ENCODE measurements at places on chromosomes 16 and 17.
A peak's percentile ranks its signal among the peaks of the same experiment; 100 is the strongest.

GRCh38 chr16:89795676-89796075, 20.8 kb downstream of the FANCA start:
- no peak for DNase-seq

DNA sequence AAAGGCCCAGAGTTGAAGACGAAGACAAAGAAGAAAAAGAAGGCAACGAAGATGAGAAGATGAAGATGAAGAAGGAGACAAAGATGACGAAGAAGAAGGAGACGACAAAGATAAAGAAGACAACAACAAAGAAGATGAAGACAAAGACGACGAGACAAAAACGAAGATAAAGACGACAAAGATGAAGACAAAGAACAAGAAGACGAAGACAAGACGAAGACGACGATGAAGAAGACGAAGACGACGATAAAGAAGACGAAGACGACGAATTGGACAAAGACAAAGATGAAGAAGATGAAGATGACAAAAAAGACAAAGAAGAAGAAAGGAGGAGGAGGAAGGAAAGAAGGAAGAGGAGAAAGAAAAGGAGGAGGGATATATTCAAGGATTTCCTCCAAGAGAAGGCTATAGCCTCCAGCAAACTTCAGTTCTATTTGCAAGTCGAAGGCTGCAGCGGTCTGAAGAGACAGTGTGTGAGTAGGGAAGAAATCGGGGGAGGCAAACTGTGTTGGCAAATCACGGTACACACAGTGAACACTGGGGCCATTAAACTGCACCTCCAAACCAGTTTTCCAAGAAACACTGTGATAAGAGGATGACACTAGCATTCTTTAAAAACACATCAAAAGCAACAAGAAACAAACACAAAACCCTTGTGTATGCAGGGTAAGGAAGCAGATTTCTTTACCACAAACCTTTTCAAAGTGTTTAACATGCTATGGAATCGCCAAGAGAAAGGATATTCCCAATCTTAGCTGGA, 40.5 kb downstream of the MARF1 start:
- DNase-seq, result no peak

GRCh38 chr16:10240854-10241613, 58.8 kb upstream of the GRIN2A start:
- DNase-seq, result no peak

DNA sequence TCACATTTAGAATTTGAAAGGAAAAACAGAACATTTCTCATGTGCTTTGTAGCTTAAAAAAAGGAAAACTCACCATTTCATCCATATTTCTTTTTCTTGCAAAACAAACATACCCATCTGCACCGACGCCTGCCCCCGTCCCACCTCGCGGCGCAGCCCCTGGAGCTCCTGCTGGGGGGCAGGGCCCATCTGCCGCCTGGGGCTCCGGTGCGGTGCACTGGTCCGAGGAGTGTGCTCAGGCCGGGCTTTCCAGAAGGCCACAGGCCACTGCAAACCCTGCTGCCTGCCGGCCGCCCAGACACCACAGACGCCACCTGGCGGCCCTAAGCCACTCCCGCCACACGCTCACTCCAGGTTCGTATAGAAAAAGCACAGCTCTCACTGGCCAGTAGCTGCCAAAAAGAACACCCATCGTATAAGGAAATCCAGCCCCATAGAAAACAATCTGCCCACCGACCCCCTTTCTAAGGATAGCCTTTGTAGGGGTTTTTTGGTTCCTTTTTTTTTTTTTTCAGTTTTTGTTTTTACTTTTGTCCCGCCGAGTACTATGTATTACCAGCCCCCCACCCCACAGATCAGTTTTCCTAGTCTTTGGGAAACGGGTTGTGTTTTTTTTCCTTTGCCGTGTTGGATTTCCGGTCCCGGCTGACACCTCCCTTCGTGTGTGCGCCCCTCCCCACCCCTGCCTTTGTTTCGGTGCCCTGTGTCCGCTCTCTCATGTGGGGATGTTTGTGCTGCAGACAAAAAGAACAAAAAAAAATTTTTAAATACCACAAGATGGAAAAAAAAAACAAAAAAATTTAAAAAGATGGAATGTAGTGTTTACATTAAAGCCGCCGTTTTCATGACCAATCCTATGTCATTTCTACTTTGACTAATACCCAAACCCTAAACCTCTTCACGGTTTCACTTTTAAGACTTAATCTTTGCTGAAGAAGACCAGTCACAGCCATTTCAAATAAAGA, 68.8 kb downstream of the AMFR start:
- DNase-seq, result peak; percentile 62

- peak; percentile 94 for DNase-seq
Measured at GRCh38 chr16:67561824-67562525, 351 bp upstream of the CTCF start.

- DNase-seq, result no peak
Measured at GRCh38 chr16:9903-10665, 43.3 kb downstream of the POLR3K start.

DNA sequence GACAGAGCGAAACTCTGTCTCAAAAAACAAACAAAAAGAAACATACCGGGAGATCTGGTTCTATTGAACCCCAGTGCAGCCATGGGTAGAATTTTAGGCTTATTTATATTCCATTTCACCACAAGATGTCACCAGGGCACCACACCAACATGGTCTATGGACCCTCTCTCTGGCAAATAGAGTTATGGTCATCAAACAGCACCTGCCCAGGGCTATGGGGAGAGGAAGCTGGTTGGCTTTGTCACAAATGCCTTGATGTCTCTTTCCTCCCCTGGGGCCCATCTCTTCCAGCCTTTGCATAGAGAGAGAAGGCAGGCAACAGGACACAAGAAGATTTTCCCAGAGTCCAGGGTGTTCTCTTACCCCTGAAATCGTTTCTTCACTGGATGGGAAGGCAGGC, 128.4 kb downstream of the WWOX start:
- no peak for DNase-seq

DNA sequence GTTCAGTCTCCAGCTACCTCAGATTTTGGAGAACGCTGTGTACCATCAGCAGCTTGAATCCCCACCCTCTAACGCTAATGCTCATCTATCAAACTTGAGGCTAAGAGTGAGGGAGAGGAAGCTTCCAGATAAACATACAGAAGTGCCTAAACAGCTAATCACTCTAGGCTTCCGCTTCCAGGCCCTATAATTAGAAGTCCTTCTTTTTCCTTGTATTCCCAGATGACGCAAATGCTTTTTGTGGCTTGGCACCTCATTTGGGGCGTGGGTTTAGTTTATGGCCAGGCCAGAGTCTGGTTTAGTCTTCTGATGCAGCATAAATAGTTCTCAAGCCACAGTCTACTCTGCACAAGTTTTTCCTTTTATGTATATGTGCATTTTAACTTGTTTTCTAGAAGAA, 263.4 kb downstream of the BCAS3 start:
- DNase-seq, result peak; percentile 1

- DNase-seq, result no peak
Measured at GRCh38 chr17:40175928-40176753, 1.1 kb upstream of the RAPGEFL1 start.

- DNase-seq, result no peak
Measured at GRCh38 chr16:67723151-67723910, 4.2 kb upstream of the GFOD2 start.

DNA sequence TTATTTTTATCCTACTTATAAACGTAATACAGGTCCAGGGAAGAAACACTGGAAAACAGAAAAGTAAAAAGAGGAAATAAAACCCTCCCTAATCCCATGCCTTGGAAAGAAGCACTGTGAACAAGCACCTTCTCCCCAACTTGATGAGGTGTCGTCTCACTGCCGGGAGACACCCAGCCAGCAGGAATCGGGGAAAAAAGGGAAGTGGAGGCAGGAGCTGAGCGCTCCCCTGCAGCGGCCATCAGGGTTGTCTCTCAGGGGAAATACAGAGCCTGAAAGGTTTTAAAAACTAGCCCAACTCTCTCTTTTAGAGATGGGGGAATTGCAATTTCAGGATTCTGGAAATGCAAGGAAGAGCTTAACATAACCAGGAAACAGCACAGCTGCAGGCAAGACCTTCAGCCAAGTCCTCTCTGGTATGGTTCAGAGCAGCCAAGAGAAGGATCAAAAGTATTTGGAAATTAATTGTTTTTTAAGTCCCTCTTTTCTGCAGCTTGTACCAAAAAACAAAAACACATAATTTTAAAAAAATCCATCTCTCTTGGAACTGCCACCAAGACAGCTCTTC, 96.3 kb upstream of the RCVRN start:
- DNase-seq, result no peak

- DNase-seq, result peak; percentile 87
Measured at GRCh38 chr17:4498461-4499397, at the start of gene SPNS2. SPNS2 (plus strand) TSS chr17:4498881; CDS start chr17:4499048, 167 bp downstream.

- no peak for DNase-seq
Measured at GRCh38 chr17:63138713-63139112, 172.7 kb downstream of the TANC2 start.

- DNase-seq, result no peak
Measured at GRCh38 chr16:66231452-66232160, 134.9 kb upstream of the CDH5 start.

GRCh38 chr16:23324727-23325126, 22.6 kb downstream of the SCNN1B start:
- no peak for DNase-seq

DNA sequence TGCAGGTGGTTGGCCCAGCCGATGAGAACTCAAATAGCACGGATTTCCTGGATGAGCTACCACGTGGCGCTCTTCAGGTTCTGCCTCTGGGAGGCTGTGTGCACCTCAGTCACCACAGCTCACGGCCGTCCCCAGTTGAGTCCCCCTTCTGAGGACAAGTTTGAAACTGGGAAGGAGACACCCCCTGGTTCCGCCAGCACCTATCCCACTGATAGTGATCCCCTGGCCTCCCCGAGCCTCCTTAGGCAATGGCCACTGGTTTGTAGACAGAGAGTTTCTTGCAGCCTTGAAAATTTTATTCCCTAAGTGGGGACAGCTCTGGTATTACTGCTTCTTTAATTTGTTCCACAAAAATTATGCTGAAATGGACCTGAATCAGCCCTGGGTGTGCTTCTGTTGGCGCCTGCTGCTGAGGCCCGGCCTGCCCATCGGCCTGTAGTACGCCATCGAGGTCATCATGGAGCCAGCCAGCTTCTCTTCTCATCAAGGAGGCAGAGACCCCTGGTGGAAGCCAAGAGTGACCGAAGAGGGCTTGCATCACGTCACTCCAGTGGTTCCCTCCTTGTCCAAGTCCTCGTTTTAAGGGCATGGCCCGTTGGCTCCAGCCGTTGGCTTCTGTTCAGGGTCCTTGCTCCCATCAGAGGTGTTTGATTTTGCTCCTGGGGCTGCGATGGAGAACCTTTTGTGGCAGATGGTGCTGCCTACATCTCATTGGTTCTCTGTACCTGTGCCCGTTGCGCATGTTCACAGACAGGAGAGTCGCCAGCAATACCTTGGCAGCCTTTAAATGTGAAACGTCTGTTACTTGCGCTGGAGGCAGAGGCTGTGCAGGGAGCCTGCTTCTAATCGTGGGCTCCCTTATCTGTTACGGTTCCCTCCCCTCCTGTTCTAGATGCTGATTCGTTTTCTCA, 9.3 kb downstream of the SMCR8 start:
- DNase-seq, result no peak

- DNase-seq, result no peak
Measured at GRCh38 chr17:61833536-61834193, 29.7 kb downstream of the BRIP1 start.

DNA sequence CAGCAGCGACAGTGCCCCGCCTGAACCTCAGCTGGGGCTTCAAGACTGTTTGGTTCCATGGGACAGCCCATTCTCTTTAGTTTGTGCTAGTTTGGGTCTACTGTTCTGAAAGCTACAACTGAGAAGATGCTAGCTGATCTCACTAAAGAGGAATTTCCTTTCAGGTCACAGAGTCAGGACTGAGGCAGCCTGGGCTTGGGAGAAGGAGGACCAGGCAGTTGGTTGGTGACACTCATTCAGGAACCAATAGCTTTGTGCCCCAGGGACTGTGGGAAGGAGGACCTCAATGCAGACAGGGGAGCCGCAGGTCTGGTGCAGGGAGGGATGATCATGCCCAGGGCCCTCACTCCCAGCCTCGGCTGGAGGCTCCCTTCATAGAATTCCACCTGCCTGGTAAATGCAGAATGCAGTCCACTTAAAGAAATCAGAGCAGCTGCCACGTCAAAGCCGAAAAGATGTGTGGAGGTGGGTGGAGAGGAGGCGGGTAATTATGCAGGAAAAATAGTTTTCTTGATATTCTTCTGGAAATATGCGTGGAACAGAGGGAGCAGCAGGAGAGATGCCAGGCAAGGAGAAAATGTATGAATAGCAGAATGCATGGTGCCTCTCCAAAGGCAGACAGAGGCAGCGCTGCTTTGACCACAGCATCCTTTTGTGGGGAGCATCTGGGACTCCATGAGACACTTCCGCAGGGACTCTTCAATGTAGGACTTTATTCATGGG, 32.6 kb upstream of the ZFP90 start:
- peak; percentile 82 for DNase-seq

- DNase-seq, result no peak
Measured at GRCh38 chr17:35407531-35407930, 24.8 kb downstream of the SLFN12 start.

DNA sequence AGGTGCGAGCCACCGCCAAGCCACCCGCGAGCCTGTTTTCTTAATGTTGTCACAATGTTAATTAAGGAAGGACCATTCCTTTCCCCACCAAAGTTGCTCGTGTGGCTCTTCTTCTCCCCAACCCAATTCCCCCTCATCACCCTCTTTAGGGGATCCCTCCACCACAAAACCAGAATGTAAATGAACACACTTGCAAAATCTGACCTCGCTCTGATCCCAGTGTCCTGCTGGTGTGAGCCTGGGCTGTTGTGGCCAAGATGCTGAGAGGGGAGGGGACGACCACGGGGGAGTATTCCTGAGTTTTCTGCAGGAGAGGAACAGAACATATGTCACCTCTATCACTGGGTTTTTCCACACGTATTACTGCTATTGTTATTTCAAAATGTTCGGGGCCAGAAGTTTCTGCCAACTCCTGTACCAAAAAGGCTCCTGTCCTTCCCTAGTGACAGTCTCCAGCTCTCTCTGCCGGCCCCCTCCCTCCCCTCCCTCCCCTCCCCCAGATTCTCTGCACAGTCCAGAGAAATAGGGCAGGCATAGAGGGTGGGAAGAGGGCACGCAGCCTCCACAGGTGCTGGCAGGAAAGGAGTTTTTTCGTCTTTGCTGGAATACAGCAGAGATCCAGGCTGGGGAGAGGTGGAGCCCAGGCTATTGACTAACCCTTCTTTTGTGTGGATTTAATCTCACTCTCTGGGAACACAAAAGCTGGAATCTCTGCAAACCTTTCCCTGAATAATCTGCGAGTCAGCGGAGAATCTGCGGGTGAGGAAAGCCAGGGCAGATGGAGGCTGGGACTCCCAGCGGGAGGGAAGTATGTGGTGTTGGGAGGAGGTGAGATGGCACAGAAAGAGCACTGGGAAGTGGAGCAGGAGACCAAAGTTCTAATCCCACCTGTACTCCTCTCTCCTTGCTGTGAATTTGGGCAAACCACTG, 4.5 kb upstream of the CA4 start:
- no peak for DNase-seq

DNA sequence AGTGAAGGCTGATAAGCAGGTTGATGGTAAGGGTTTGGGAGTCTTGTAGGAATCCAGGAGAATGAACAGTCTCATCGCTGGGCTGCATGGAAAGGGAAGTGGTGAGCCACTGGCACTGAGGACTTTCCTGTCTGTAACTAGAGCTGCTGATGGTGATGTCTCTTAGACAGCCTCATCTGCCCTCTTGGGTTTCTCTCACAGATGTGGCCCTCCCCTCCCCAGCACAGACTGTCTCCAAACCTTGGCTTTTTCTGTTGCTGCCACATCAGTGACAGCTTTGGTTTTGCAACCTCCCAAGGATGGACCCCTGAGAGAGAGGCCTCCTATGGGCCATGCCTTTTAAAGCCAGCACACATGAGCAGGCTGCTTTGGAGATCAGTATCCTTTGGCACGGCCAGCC, 16.9 kb downstream of the PLCG2 start:
- no peak for DNase-seq

All from putamen (tissue), 1 donor.